NCI-H460 (cell line): ENCODE measurements at places on chromosomes 6 and 20. TPM values are rescaled to one million over a fixed set of nuclear protein-coding genes. Genes with fewer than 3 reads are reported as not detected.

SAMD10 gene
- 2.6 and 3.6 TPM in 2 replicates for total RNA-seq

CTCFL gene
- total RNA-seq = not detected in 2 replicates

MCHR2 gene
- not detected in 2 replicates for total RNA-seq

RAET1G gene
- 1.1 and 1.2 TPM in 2 replicates for total RNA-seq

NOL7 gene
- total RNA-seq = 75.0 and 76.3 TPM in 2 replicates

SERAC1 gene
- total RNA-seq = 4.1 and 4.3 TPM in 2 replicates

LRFN2 gene
- total RNA-seq = not detected in 2 replicates

GRCh38 chr6:160737934-160738333 is 35.9 kb downstream of the PLG start:
- no peak for DNase-seq

DNA sequence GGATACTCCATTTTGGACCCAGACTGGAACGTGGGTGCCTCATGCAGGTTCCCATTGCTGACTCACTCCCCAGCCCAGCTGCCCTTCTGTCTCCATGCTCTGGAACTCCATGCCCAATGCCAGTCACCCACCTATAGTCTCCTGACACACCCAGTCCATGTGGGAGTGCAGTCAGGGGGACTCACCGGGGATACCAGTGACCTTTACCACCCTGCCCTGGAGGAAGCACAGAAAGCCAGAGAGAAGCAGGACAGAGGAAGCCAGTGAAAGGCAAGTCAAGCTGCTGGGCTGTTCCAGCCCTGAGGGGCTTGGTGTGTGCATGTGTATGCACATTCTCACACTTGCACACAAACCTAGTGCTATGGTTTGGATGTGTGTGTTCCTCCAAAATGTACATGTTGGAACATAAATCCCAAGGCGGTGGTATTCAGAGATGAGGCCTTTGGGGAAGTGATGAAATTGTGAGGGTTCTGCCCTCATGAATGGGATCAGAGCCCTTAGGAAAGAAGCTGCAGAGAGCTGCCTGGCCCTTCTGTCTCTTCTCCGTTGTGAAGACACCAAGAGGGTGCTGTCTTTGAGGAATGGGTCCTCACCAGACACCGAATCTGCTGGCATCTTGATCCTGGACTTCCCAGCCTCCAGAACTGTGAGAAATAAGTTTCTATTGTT is 121.4 kb upstream of the MAFB start:
- no peak for DNase-seq

- no peak for DNase-seq
These were observed 356.9 kb downstream of the ARHGAP18 start for GRCh38 chr6:129353067-129353466.

GRCh38 chr6:119145111-119145510 is 66.6 kb upstream of the FAM184A start:
- DNase-seq = no peak

DNA sequence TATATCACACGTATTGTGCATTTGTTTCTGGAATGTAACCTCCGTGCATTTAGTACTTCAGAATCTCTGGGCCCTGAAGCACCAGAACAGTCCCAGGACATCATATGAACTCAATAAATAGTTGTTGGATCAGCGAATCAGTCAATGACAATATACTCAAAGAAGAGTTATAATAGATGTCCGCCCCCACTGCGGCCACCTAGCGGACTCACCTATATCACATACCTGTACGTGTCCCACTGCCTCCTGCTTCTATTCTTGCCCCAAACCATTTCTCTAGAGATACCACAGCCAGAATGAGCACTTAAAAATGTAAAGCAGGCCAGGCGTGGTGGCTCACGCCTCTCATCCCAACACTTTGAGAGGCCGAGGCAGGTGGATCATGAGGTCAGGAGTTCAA is 73.9 kb downstream of the DCDC2 start:
- DNase-seq = no peak

- DNase-seq = no peak
These were observed 1349.3 kb downstream of the GRIK2 start for GRCh38 chr6:102742754-102743356.

DNA sequence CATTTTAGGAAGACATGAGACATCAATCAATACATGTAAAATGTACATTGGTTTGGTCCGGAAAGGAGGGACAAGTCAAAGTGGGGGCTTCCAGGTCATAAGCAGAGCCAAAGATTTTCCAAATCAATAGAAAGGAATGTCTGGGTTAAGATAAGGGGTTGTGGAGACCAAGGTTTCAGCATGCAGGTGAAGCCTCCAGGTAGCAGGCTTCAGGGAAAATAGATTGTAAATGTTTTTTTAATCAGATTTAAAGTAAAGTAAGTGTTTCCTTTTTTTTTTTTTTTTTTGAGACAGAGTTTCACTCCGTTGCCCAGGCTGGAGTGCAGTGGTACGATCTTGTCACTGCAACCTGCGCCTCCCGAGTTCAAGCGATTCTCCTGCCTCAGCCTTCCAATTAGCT is 16.8 kb upstream of the SERPINB9 start:
- DNase-seq = no peak

GRCh38 chr20:22556565-22557056 is 27.8 kb downstream of the FOXA2 start:
- no peak for DNase-seq

GRCh38 chr6:15464211-15464725 is 198.6 kb downstream of the DTNBP1 start:
- peak; percentile 25 for DNase-seq

GRCh38 chr6:961407-961960 is 268.5 kb upstream of the EXOC2 start:
- DNase-seq = no peak

GRCh38 chr6:15429141-15430110 is 183.6 kb downstream of the JARID2 start:
- DNase-seq = no peak

- DNase-seq = no peak
These were observed 120.7 kb downstream of the ZFAND3 start for GRCh38 chr6:37940074-37940847.

GRCh38 chr6:56363796-56364430 is 116.5 kb upstream of the COL21A1 start:
- no peak for DNase-seq

GRCh38 chr6:167778497-167779128 is 48.1 kb upstream of the AFDN start:
- no peak for DNase-seq

GRCh38 chr6:168396561-168396960 is 44.4 kb upstream of the SMOC2 start:
- DNase-seq = no peak

- no peak for DNase-seq
These were observed 62.8 kb downstream of the FAM120B start for GRCh38 chr6:170369403-170369802.

- no peak for DNase-seq
These were observed 21.3 kb downstream of the SNAP25 start for GRCh38 chr20:10239954-10240353.
